ENCODE measurements at places on chromosomes 3 and 15.

DNA sequence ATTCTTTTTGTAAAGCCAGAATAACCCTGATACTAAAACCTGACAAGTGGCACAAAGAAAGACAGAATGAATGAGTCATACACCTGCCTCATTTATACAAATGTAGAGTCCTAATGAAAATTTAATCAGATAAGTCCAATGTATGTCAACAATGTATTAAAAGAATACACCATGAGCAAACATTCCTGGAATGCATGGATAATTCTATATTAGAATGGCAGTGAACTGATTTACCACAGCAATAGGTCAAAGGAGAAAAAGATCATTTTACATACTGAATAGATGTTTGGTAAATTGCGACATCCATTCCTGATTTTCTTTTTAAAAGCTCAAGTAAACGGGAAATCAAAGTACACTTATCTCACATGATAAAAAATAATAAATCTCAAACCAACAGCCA, 11.2 kb upstream of the LOXL1 start:
- no peak for DNase-seq

GRCh38 chr3:149407898-149408297, 30.4 kb upstream of the TM4SF1 start:
- no peak for DNase-seq

DNA sequence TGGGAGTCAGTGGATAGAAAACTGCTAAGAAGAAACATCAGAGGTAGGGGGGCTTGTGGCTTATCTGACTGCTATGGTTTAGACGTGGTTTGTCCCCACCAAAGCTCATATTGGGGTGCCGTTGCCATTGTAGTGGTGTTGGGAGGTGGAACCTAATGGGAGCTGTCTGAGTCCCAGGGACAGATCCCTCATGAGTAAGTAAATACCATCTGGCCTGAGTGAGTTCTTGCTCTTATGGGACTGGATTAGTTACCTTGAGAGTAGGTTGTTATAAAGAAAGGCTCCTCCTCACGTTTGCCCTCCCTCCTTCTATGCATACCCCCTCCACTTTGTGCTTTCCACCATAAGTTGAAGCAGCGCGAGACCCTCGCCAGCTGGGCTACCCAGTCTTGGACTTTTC, 53.4 kb upstream of the VILL start:
- peak; percentile 8 for DNase-seq

DNA sequence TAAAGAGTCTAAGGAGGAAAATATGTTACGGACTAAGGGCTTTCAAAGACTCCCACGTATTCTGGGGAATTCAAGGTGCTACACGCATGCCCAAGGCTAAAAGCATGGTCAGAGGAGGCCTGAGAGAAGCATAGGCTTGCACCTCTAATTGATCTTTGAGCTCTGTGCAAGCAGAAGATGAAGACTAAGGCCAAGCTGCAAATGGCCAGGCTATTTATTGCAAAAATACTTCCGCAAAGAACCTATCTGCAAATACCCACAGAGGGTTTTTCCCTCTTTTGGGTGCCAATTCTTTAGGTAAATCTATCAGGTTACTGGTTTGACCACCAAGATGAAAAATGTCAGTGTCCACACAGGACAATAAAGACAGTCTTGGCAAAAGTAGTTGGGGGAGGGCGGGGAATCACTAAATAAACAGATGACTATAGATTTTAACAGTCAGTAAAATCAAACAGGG, 119.5 kb downstream of the STAG1 start:
- DNase-seq = peak; percentile 43

GRCh38 chr3:194091141-194091540, 44.8 kb upstream of the HES1 start:
- peak; percentile 99 for DNase-seq

- DNase-seq = no peak
These were observed 169.0 kb downstream of the PGPEP1L start for GRCh38 chr15:98838387-98839259.

DNA sequence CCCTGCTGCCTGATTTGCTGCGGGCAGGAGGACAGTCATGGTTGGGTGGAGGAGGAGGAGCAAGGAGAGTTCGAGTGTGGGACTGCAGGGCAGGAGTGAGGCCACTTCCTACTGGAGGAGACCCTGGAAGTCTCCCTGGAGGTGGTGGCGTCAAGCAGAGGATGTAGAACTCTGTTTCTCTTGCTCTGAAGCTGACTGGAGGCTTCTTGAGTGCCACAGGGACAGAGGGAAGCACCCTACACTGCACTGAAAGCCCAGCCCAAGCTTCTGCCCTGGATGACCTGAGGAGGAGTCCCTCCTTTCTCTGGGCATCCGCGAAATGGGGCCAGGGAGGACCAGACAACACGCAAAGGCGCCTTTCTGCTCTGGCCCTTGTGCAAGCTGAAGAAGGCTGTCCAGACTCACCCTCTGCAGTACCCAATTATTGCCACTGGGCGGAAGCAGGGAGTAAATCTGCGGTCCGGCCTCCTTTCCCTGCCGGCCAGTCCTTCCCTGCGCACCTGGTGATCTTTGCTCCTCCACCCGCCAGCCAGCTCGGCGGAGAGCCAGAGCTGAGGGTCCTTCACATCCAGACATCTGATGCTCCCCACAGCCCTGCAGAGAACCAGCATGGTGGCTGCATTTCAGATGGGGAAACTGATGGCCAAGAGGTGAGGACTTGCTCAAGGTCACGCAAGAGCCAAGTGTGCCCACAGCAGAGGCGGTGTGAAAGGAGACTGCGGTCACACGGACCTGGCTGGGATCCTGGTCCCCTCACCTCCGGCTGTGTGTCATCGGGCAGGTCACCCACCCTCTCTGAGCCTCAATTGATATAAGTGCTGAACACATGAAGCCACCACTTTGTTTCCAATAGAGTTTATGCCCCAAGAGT, 207.1 kb downstream of the TBC1D2B start:
- DNase-seq = peak; percentile 51

GRCh38 chr15:77510066-77511057, 89.7 kb downstream of the HMG20A start:
- DNase-seq = no peak

- no peak for DNase-seq
These were observed 92.8 kb upstream of the FGF12 start for GRCh38 chr3:192820161-192820560.

DNA sequence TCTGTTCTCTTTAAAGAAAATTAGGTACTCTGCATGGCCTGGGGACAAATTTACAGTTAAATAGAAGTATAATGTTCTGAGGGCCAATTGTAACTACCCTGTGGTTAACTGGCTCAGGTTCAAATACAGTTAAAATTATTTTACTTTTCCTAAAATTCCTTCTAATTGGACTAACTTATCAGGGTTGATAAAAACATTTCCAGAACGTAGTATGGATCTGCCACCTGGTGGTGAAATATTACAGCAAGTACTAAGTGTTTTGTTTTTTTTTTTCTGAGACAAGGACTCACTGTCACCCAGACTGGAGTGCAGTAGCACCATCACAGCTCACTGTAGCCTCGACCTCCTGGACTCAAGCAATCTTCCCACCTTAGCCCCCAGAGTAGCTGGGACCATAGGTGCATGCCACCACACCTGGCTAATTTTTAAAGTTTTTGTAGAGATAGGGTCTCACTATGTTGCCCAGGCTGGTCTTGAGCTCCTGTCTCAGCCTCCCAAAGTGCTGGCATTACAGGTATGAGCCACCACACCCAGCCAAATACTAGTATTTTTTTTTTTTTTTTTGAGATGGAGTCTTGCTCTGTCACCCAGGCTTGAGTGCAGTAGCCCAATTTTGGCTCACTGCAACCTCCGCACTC, 29.2 kb downstream of the NEO1 start:
- peak; percentile 30 for DNase-seq

GRCh38 chr3:151327571-151328198, 1.7 kb downstream of the P2RY13 start:
- DNase-seq = no peak

DNA sequence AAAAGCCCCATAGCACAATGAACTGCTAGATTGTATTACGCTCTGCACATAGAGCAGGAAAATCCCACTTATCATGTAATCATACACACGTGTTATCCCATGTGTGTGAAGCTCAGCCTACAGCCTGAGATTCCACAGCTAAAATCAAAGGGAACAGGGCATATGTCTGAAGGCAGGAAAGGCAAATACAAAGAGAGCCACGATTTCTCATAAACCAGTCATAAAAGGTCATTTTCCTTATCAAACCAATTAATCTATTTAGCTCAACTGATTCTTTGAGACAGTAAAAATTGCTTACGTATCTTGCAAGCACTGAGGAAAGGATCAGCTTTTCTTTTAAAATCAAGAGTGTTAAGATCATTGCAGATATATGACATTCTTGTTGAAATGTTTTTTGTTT, 199.5 kb upstream of the TBL1XR1 start:
- DNase-seq = no peak

DNA sequence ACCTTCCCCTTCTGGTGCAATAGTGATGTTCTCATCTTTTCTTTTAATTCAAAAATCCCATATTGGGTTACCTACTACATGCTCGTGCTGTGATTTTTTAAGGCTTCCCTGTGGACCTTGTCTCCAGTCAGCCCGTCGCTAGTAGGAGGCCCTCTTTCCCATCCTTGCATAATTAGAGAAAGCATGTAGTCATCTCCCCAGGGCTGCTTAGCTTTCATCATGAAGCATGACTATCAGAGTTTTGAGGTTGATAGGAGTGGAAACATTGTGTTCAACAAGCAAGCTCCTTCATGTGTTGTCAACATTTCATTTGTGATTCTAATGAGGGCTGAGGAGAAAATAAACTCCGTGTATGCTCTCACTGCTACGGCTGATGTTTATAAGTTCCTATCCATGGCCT, 8.7 kb upstream of the LRTM1 start:
- no peak for DNase-seq

DNA sequence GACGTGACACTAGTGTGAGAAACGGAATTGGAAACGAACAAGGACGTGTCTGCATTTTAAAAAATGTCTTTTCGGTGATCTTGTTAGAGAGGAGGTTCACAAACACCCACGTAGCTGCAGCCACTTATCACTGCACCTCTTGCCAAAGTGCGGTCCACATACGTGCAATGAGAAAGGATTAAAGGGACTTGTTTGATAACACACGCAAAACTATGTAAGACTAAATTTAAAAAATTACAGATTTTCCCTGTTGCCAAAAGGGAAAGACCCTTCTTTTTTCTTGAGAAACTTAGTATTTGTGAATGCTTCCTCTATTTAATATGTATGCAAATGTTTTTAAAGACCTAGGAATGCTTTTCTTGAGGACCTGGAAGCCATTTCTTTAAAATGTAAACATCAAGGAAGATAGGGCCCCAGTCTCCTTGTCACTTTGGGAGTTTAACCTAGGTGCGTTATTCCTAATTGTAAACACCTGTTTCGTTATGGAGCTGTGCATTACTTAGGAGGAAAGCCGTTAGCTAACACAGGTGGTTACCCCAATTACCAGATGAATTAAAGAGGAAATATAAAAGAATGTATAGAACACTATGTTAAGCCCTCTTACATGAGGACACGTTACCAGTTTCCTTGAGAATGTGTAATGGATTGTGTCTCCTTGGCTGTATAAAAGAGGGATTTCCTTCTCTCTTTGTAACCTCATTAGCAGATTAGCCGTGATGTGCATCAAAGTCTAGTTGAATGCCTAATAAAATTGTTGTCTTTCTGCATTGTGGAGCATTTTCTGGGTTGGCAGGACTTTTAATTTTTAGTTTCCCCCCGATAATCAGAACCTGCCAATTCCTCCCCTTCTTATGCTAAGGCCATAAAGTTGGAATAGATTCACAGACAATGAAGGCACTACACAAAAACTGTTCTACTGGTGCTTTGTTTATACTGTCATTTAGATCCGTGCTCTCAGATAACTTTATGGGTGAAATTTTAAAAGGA, 1.0 kb downstream of the LEKR1 start:
- no peak for DNase-seq

DNA sequence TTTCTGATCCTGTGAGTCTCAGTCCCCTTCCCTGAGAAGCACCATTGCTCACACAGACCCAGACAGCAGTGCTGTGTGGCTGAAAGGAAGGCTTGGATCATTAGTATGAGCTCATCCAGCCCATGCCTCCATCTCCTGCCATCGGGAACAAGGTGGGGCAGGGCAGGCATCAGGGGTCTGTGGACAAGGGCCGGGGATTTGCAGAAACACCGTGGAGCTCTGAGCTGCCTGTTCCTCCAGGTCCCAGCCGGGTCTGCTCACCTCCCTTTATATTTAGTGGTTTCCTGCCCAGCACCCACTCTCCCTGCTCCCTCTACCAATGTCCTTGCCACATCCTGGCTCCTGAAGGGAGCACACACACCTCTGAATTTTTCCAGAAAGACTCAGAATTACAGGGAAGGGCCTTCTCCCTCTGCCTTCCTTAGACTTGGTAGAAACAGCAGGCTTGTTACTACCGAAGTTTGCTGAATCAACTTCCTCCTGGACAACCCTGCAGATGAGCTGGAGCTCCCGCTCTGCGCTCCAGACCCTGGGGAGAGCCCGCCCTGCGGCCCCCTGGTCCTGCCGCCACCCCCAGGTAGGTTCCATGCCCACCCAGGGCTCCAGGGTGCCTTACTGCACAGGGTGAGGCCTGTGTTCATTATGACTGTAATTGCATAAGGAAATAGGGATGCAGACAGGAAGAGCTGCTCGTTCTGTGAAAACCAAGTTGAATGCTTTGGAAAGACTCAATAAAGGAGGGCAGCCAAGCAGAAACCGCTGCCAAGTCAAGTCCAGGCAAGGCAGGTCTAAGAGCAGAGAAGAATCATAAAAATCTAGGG, 128.1 kb downstream of the NSMCE3 start:
- peak; percentile 32 for DNase-seq

DNA sequence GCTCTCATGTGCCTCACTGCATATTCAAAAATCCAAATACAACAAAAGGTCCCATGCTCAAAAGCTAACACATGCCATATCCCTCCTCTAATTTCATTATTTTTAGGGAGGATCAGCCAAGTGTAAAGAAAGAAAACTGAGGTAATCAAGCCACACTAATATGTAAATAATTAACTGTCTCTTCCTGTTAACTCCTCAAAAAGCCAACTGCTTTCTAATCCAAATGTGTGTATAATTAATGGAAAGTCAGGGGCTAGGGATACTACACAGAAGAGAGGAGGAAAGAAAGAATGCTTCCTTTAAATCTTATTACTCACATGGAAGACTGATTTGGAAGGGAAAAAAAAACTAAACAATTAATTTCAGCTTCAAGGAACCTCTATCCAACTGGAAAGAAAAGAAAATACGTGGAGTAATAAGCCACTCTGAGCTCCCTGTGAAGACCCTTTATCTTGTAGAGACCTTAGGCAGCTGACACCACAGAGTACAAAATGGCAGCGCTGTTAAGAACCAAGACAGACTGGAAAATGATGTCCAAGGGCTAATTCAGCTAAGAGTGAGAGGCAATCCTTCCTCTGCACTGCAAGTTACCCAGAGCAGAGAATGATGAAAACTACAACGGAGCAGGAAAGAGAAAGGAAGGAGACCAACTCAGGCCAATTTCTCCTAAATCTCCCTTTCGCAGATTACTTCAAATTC, 56.8 kb downstream of the ZNF148 start:
- DNase-seq = no peak

- DNase-seq = no peak
These were observed 310.1 kb downstream of the UACA start for GRCh38 chr15:70453238-70453637.

GRCh38 chr3:32360493-32360827, 31.2 kb upstream of the CMTM7 start:
- no peak for DNase-seq

GRCh38 chr3:113231827-113232253, 20.5 kb downstream of the BOC start:
- DNase-seq = peak; percentile 89

- no peak for DNase-seq
These were observed 82.0 kb downstream of the NTRK3 start for GRCh38 chr15:88174571-88174970.

GRCh38 chr15:78708713-78709260, 67.8 kb upstream of the CHRNB4 start:
- no peak for DNase-seq

- DNase-seq = no peak
These were observed 9.7 kb upstream of the ARHGEF26 start for GRCh38 chr3:154111365-154111935.

Data from mammary epithelial cell (primary cell).